ENCODE measurements at places on chromosomes 13 and 19.

- DNase-seq = no peak
Observed at GRCh38 chr13:112150352-112150751, 83.4 kb downstream of the SOX1 start.

- peak; percentile 12 for DNase-seq
Observed at GRCh38 chr19:55437410-55437809, 5.7 kb downstream of the SHISA7 start.

DNA sequence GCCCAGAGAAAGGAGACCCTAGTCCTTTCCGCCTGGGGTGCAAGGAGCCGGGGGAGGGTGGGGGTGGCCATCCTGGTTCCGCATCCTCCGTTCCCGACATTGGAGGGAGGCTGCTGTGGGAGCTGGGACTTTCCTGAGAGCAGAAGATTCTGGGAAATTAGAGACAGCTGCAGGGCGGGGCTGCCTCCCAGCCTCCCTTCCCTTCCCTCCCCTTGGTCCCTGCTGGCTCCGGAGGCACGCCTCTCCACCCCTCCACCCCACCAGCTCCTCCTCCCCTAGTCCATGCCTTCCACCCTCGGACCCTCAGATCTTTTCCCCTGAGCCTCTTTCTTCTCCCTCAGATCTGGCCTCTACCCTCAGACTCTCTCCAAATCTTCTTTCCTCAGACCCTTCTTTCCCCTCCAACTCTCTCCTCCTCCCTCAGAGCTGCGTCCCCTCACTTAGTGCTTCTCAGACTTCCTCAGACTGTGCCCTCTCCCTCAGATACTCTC, 3.1 kb upstream of the BCL3 start:
- DNase-seq = no peak

DNA sequence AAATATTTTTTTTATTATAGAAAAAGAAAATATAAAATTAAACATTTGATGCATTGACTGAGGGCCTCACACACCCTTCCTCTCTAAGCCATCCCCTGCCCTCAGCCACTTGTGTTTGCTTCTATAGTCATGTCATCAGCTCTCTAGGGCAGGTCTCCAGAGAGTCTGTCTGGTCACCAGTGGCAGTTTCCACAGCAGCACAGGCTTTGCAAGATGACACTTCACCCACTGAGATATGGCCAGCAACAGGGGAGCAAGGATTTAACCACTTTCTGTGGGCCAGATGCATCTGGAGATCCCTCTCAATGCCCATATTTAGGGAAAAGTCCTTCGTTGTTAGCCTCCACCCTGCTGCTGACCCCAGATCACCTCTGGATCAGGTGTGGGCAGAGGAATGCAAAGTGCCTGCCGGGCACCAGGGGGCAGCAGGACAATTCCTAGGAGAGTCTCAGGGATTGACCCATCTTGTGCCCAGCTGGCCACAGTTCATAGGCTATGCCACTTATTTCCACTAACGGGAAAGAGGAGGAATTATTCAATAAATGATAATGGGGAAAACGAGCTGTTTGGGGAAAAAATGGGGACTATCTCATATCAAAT, 4.8 kb downstream of the ABCC4 start:
- peak; percentile 23 for DNase-seq

- no peak for DNase-seq
Observed at GRCh38 chr19:6540918-6541689, 10.3 kb downstream of the TNFSF9 start.

DNA sequence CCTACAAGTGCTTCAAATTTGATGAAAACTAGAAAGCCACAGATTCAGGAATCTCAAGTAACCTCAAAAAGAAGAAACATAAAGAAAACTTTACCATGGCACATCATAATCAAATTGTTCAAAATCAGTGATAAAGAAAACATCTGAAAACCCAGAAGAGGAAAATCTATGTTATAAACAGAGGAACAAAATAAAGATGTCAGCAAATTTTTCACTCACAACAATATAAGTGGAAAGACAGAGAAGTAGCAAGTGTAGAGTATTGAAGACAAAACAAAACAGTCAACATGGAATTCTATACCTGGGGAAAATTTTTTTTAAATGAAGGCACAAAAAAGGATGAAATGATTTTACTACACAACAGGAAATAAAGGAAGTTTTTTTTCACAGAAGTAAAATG, 470.9 kb downstream of the DACH1 start:
- no peak for DNase-seq

DNA sequence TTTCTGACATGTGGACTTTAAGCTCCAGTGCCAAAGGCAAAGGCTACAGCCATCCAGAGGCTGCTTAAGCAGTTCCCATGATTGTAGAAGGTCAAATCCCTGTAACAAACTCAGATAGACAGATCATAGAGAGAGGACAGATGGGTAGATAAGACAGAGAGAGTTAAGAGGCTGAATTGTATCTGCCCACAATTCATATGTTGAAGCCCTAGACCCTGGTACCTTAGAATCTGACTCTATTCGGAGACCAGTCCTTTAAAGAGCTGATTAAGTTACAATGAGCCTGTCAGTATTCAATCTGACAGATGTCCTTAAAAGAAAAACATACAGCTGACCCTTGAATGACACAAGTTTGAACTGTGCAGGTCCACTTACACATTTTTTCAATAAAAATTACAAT, 115.2 kb downstream of the RAP2A start:
- no peak for DNase-seq

GRCh38 chr13:68168448-68168847, 938.3 kb upstream of the PCDH9 start:
- DNase-seq = no peak

GRCh38 chr19:2250766-2251105, 1.6 kb downstream of the AMH start:
- DNase-seq = no peak

DNA sequence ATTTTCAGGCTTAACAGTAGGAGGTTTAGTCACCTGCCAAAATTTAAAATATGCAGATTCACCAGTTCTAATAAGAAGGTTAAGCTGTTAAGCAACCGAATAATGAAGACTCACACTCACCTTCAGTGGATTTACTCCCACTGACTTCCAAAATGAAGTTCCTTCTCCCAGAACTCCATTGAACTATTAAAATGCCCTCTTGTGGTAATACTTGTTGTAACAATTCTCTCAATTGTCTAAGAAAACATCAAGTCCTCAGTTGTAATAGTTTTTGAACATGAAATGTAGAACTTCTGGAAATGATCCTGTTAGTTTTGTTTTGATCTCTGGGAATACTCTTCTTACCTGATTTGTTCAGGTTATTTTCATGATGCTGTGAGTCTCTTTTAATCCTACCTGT, 522.0 kb upstream of the ATXN8OS start:
- DNase-seq = no peak

All from C1 segment of cervical spinal cord (tissue), 14 donors.